ENCODE measurements at places on chromosomes 3 and 15.

DNA sequence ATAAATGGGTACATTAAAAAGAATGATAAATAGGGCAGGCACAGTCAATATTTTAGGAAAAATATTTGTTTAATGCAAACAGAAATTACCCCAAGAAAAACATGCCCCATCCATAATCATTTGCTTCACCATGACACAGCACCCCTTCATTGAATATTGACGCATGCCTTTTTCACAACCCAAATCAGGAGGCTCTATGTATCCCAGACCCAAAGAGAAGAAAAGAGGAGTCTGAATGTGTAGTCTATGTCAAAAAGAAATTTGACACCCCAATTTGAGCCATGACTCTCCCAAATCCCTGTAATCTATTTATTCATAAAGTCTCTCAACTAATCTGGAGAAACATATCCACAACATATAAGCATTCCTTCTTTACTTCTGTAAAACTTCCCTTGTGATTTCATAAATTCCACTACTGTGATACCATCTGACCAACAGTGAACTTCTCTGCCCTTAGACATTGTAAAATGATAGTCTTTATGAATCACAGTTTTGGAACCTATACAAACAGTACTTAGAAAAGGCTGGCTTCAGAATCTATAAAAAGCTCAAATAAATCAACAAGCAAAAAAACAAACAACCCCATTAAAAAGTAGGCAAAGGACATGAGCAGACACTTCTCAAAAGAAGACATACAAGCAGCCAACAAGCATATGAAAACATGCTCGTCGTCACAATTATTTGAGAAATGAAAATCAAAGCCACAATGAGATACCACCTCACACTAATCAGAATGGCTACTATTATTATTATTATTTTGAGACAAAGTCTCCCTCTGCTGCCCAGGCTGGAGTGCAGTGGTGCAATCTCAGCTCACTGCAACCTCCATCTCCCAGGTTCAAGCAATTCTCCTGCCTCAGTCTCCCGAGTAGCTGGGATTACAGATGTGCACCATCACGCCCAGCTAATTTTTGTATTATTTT is 53.4 kb upstream of the XRN1 start:
- no peak for DNase-seq

DNA sequence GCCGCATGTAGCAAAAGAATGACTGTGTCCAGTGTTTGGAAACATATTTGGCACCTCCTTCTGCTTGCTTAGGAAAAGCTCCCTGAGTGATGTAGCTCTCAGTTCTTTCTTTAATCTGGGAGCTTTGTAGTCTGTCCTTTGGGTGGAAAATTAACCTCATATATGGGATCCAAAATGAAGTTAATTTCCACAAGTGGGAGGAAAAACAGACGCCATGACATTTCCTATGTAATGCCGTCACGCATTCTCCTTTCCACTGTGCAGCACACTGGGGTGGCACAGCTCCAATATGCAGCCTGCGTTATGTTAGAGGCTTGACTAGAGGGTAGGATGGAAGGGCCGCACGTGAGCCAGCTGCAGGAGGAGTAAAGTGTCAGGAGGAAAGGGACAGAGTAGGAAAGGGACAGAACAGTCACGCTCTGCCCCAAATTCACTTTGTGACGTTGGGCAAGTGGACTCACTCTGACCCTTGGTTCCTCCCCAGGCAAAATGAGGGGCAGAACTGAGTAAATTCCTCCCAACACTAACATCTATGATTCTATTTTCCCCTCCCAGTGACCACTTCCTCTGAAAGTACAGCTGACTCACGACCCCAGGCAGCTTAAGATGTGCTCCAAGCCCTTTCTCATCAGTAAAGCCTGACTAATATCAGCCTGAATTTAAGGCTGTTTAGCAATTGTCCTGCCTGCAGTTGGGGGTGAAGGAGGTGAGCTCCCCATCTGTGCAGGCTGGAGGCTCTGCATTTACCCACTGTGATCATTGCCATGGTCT is 176.5 kb upstream of the PFN2 start:
- no peak for DNase-seq

DNA sequence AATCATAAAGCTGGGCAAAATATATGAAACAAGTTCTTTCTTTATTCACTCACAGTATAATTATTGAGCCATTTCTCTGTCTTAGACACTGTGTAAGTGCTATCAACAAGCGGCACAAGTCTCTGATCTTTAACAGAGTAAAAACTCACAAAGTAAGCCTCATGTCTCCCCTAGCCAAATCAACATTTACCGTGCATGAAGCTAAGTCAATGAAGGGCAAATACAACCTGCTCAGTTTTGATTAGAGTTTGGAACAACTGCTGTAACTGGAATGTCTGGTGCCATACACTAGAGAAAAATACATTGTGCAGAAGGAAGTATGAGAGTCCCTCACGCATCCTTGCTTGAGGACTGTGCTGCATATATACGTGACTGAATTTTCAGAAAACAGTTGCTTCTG is 291.0 kb upstream of the EPHA3 start:
- no peak for DNase-seq

- DNase-seq, result no peak
Observed at GRCh38 chr3:156608601-156609514, 53.9 kb upstream of the SSR3 start.

- DNase-seq, result no peak
Observed at GRCh38 chr3:115160295-115160694, 13.2 kb upstream of the ZBTB20 start.

DNA sequence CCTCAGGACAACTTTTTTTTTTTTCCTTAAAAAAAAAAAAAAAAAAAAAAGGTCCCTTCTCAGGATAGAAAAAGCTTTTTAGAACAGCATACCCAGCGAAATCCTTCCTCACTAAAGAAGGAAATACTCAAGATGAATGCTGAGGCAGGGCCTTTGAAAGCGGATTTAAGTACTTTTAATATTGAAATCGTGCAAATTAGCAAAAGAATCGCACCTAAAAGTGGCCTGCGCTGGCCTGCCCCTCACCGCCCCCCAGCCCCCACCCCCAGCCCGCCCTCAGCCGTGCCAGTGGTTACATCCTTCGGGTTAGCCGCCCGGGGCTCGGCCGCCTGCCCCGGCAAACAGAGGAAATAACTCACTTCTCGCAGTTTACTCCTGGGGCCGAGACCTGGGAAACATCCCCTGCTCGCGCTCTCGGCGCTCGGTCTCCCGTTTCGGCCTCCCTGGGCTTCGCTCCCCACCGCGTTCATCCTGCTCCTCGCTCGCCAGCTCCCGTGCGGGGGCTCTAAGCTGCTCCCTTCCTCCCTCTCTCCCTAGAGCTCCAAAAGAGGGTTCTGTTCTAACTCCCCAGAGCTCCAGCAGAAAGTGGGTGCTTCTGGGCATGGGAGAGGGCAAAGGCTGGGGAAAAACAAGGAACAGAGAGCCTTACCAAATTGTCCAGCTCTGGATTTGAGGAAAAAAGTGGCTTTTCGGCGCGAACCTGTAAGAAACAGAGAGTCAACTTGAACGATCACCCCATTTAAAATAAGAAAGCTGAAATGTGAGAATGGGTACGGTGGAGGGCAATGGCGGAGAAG is 5.2 kb downstream of the MEIS2 start:
- no peak for DNase-seq

DNA sequence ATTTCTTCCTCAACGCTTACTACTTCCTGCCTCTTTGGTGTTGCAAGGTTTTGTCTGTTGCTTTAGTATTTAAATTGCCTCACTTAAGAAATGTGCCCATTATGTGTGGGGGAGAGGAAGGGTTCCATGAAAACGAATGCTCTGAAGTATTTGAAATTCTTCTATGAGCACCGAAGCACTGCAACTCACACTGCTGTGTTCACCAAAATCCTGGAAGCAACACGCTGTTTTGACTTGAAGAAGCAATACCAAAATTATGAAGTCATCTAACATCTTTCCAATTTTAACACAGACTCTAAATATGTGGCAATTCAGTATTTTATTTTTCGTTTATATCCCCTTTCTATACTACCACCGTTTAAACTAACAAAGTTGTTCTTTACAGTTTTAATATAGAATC is 101.5 kb downstream of the RBMS3 start:
- DNase-seq, result no peak

- no peak for DNase-seq
Observed at GRCh38 chr3:132283440-132283839, 33.8 kb upstream of the ACP3 start.

DNA sequence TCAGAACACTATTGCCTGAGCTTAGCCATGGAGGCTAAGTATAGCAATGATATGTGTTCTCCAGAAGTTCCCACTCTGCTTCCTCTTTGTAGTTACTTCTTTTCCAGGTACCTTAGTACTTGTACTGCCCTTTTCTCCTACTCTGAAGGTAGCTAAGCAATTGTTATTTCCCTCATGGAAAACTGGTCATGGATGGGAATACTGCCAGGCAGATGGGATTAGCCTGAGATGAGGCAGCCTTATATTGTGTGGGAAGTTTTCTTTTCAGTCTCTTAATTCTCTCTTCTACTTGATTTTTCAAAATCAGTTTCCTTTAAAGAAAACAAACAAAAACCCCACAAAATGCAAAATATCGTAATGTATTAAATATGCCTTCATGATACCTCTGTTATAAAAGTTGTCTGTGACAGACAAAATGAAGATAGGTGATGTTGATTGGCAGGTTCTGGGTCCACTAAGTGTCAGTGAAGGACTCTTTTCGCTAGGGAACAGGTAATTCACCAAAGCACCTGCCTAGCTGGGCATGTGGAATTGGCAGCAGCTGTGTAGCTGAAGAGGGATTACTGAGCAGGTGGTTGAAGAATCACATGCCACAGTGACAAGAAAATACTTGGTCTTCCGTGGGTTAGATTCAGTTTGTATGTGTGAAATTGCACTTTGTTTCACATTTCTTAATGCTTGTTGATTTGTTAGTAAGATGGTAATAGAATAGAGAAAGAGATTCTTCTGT is 4.1 kb downstream of the ZNF609 start:
- DNase-seq, result no peak

- no peak for DNase-seq
Observed at GRCh38 chr15:73318463-73319351, 50.1 kb downstream of the HCN4 start.
